Skin of body (tissue), 3 donors: ENCODE measurements at places on chromosomes 6 and 20. TPM values are rescaled to one million over a fixed set of nuclear protein-coding genes. Genes with fewer than 3 reads are reported as not detected.

RHAG gene
- 5.8 TPM for total RNA-seq

NT5E gene
- 31.2 TPM for total RNA-seq

AGER gene
- total RNA-seq: 2.7 TPM

OR12D3 gene
- total RNA-seq: not detected

SYCP2L gene
- total RNA-seq: 4.9 TPM

REM1 gene
- 2.2 TPM for total RNA-seq

SLC44A4 gene
- 0.10 TPM for total RNA-seq

GRIK2 gene
- total RNA-seq: 3.7 TPM

TNF gene
- 1.9 TPM for total RNA-seq

CDC25B gene
- total RNA-seq: 22.4 TPM

RAET1E gene
- 3.3 TPM for total RNA-seq

MYCT1 gene
- total RNA-seq: 16.3 TPM

BPIFB1 gene
- total RNA-seq: not detected

RBCK1 gene
- total RNA-seq: 34.0 TPM

DPPA5 gene
- total RNA-seq: not detected

DCDC2 gene
- total RNA-seq: 1.2 TPM

BPIFB2 gene
- not detected for total RNA-seq

POM121L2 gene
- not detected for total RNA-seq
